Effector memory CD8-positive, alpha-beta T cell (primary cell): ENCODE measurements at places on chromosomes 13 and 19.
A peak's percentile ranks its signal among the peaks of the same experiment; 100 is the strongest.

GRCh38 chr19:49881672-49882394, 4.3 kb downstream of the TBC1D17 start:
- no peak for DNase-seq

GRCh38 chr19:51365965-51366388, at the start of gene ETFB:
ETFB (minus strand) TSS chr19:51366388; CDS start chr19:51366326, 62 bp downstream.
- no peak for DNase-seq

- no peak for DNase-seq
These were observed 380.0 kb downstream of the ZNF536 start for GRCh38 chr19:30752201-30752600.

- DNase-seq: no peak
These were observed 4.8 kb upstream of the FBXL3 start for GRCh38 chr13:77031656-77032243.

GRCh38 chr19:46407856-46408663, 5.3 kb downstream of the CCDC8 start:
- no peak for DNase-seq

GRCh38 chr19:33377586-33378475, 4.3 kb downstream of the CEBPG start:
- no peak for DNase-seq

- no peak for DNase-seq
These were observed 12.6 kb downstream of the KLC3 start for GRCh38 chr19:45352914-45353796.

GRCh38 chr13:41925014-41925413, 35.9 kb downstream of the VWA8 start:
- no peak for DNase-seq

DNA sequence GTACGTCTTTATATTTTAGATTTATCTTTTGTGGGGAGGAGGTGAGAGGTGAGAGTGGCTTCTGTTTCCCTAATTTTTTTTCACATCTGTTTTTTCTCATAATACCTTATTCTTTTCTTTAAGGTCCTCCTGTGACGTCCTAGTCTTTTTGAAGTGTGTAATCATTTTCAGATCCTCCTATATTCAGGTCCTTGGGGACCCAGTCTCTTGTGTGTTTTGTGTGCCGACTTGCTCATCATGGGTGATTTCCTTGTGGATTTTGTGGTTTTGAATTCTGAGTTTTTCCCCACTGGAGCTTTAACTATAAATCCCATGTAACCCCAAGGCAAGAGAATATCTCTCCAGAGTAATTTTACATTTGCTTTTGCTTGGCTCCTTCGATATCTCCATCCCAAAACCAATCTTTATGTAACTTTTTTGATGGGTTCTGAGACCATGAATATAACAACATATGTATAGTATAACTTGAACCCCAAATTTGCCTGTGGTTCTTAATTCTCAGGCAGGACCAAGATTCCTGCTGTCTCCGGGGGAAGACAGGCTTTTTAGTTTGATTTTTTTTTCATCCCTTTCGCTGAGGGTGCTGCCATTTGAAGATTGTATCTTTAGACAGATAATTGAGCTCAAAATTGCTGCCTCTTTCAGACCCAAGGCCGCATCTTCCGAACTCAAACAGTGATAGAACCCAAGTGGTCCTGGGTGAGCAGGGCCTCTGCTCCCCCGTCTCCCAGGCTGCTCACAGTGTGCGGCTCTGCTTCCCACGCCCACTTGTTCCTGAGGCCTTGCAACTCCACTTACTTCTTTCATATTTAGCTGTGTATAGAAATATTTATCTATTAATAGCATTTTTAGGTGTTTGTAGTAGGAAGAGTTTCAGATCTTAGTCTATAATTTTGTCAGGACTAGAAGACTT, 59.1 kb upstream of the GPR183 start:
- DNase-seq: no peak

DNA sequence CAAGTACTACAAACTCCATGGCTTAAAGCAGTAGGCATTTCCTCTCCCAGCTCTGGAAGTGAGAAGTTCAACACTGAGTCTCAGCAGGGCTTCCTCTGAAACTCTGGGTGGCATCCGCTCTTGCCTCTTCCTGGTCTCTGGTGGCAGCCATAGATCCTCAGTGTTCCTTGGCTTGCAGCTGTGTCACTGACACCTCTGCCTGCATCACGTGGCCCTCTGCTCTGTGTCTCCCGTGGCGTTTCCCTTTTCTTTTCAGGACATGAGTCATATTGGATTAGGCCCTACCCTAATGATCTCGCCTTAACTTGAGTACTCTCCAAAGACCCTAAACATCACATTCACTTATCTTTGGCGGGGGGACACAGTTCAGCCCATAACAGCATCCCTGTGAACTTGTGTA, 466.7 kb downstream of the MYO16 start:
- no peak for DNase-seq

DNA sequence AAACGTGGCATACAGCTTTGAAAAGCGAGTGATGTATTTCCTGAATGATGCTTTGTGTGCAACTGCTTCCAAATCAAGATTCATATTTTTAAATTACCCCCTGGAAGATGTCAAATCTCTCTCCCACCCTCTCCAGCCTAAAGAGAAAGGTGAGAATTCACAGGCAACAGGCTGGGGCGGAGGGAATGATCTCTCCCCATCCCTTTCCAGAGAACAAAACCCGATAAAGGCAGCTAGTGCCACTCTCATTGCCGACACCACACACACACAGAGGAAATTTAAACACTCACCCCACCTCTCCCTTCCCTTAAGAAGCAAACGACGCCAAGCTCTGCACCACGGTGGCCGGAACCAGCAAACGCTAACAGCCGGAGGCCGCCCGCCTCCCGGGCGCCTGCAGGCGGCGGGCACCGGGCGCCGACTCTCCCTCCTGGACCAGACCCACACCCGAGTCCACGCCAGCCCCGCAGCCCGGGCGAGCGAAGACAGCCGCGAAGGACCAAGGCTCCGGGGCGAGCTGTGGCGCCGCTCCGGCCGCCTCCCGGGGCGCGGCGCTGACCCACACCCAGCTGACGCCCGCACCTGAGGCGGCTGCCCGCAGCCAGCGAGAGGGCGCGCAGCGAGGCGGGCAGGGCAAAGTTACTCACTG, 477 bp downstream of the LNX2 start:
- peak; percentile 32 for DNase-seq

DNA sequence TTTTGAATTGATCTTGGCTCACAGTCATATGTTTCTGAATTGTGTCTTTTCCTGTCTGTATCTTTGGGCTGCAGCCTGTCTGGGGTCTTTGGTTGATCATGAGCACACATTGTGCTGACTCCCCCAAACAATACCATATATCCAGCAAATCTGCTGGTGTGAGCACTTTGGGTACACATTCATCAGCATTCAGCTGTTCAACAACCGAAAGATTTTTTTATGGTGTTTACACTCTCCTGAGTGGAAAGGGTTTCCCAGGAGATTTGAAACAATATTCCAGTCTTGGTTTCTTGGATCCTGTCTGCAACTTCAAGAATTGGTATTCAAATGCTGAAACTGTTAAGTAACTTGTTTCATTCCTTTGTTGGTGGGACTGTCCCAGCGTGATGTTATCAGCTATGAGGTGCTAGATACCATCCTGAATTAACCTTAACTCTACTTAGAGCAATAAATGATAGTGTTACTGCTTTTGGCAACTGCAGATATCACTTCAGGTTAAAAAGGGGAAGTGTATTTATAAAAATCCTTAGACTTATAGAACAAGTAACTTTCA, 78.4 kb upstream of the DIAPH3 start:
- no peak for DNase-seq

DNA sequence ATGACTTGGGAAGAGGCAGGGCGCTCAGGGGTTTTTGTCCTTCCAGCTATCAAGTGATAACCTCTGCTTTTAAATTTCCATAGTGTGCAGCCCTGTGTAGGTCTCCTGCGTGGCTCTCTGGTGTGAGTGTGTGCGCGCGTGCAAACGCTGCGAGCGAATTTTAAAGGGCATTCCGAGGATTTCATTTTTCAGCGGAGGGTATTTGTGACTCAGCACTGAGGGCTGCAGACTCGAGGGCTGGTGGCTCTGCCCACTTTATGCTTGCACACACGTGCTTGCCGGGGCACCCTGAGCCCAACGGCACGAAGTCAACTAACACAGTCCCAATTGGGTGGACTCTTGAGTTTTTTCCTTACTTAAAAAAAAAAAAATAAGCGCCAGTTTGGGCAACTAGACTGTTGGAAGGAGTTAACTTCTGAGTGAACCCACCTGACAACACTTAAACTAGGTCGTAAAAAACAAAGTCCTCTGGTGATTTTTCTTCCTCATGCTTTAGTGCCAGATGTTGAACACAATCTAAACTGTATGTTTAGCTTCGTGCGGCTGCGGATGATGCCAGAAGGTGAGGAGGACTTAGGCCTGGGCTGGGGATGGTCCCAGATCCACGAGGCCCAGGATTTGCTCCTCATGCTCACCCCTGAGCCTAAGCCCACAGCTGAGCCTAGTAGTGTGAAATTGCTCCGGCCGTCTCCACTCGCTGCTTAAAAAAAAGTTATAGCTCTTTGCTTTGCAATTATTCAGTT, 2.1 kb downstream of the FGF9 start:
- no peak for DNase-seq
